NCI-H1436 (cell line): ENCODE measurements at places on chromosomes 11 and 22.

DNA sequence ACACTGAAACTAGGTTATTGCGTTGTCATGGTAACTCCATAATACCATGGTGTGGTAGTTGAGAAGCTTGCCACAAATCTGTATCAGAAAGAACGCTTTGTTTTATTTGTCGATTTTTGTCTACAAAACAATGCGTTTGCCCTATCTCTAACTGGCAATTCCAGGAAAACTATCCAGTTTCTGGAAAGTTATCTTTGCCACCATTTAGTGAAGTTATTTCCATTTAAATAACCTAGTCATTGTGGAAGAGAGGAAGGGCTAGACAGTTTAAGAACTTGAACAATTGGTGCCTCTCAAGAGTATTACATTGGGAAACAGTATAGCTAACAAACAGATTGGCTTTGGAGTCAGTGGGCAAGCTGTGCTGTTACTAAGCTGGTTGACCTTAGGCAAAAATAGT is 7.9 kb downstream of the HSD17B12 start:
- DNase-seq = no peak

DNA sequence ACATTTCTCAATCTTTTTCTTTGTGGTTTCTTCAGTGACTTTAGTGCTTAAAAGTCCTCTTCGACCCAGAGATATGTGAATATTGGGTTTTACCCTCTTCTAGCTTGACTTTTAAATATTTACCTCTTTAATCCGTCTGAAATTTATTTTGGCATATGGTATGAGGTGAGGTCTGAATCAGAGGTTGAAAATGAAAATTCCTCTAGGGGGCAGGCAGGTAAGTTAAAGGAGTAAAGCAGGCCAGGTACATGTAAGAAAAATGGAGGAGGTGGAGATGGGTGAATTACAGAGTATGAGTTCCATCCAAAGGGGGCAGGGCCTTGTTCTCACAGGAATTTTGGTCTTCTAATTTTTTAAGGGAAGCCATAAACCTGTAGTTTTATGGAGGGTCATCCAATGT is 263.8 kb upstream of the NARS2 start:
- no peak for DNase-seq

DNA sequence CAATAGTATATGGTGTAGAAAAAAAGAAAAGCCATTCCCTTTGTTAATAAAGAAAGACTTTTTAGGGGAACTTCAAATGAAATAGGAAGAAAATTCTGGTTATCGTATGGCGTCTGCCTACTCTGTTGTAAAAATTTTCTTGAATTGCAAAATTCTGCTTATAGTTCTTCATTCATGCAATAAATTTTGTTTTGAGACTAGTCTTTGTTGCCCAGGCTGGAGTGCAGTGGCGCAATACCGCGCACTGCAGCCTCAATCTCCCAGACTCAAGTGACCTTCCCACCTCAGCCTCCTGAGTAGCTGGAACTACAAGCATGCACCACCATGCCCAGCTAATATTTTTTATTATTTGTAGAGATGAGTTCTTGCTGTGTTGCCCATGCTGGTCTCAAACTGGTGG is 5.8 kb downstream of the DDIAS start:
- DNase-seq = no peak

- DNase-seq = no peak
Observed at GRCh38 chr22:44340271-44341239, 27.8 kb upstream of the SHISAL1 start.

- DNase-seq = no peak
Observed at GRCh38 chr11:2570211-2570811, 125.5 kb downstream of the KCNQ1 start.

DNA sequence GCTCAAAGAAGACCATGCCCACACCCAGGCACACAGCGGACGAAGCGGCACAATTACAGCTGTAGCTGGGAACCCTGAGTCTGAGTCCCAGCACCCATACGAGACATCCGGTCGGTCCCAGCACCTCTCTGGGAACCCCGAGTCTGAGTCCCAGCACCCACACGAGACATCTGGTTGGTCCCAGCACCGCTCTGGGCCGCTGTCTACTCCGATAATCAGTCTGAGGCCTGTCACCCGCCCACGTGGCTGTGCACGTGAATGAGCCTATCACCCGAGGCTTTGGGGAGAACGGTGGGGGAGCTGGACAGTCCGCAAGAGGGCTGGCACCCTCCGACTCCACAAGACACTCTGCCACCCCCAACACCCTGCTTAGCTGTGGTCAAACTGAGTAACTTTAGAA is 6.2 kb downstream of the TTLL8 start:
- no peak for DNase-seq

DNA sequence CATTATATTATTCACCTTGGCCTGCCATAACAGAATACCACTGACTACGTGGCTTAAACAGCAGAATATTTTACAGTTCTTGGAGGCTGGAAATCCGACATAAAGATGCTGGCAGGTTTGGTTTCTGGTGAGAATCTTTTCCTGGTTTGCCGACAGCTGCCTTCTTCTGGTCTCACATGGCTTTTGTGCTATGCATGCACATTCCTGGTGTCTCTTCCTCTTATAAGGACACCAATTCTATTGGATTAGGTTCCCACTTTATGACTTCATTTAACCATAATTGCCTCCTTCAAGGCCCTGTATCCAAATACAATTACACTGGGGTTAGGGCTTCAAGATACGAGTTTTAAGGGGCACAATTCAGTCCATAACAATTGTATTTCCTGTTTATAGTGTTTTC is 17.1 kb downstream of the RNF214 start:
- no peak for DNase-seq

- no peak for DNase-seq
Observed at GRCh38 chr11:70159627-70160570, 43.2 kb upstream of the FADD start.

GRCh38 chr11:78567209-78567608 is 7.5 kb downstream of the NARS2 start:
- DNase-seq = no peak

DNA sequence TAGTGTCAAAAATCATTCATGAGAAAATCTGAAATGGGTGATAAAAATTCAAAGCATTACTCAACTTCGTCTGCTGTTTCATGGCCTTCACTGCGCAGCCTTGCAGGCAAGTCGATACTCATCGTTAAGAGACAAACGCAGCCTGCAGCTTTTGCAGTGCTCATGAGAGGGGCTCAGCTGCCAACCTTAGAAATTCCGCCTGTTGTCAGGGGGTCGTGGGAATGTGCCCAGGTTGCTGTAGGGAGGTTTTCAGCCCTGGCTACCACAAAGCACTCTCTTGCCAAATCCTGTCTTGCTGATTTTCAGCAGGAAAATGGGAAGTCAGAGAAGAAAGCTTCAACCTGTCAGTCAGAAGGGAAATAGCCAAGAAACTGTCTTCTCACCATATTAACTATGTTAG is 25.4 kb upstream of the GRAMD1B start:
- DNase-seq = no peak

DNA sequence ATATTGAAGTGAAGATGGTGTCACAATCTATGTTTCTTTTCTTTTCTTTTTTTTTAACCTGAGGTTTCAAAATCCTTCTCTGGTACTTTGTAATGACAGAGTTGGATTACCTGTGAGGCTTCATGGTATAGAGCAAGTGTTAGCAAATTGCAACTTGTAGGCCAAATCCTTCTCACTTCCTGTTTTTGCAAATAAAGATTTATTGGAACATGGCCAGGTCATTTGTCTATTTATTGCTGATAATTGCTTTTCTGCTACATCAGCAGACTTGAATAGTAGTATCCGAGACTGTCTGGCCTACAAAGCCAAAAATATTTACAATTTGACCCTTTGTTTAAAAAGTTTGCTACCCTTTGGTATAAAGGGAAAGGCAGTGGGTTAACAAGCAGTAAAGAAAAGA is 1059.4 kb upstream of the CCDC90B start:
- DNase-seq = no peak

DNA sequence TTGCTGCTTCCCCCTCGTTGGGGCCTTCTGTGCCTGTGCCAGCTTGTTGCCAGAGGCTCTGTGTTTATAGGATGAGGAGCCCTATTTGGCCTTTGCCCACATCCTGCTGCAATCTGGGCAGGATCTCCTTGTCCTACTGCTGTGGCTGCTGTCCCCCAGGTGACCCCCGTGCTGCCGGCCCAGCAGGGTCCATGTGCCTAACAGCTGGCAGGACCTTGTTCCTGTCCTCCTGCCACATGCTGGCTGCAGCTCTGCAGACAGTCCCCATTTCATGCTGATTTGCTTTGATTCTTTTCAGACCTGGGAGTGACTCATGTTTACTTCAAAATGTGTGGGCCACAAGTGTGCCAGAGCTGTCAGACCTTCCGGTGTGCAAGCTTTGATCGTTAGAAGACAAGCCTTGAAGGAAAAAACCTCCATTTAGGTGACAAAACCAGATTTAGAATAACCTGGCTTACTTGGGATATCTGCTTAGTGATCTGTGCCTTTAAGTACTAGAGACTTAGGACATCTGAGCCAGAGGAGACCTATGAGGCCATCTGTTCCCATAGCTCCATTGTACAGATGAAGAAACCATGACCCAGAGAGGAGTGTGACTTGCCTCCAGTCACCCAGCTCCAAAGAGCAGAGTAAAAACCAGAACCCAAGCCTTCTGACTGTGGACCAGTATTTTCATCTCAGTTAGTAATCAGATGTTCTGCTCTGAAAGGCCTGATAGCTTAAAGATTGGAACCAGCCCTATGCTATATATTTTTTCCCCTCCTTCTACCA is 11.1 kb downstream of the NAV2 start:
- no peak for DNase-seq

DNA sequence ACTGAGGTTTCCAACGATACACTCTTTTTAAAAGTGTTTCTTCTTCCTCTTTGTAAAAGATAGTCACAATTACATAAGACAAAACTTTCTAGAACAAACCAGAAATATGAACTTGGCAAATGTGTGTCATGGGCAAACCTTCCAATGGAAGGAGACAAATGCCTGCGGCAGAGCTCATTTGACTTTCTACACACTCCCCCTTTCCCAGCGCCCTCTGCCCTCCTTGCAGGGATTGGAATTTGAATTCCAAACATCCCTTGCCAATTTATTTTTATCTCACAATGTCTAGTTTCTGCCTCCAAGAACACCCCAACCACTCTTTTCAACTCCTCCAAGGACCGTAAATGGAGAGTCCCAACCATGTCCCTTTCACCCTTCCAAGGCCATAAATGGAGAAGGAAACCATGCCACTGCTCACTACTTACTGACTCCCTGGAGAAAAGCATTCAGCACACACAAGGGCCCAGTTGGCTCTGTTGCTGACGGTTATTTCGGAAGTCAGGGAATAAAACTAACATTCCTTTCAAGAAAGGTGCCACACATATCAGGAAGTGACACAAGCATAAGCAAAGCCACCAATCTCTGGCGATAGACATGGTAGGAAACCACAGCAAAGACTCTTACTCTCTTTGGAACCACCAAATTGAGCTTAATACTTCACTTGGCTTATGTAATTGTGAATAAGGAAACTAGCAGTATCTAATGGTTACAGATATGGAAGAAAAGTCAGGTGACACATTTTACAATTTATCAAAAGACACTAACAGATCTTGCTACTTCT is 15.0 kb upstream of the ESAM start:
- no peak for DNase-seq

DNA sequence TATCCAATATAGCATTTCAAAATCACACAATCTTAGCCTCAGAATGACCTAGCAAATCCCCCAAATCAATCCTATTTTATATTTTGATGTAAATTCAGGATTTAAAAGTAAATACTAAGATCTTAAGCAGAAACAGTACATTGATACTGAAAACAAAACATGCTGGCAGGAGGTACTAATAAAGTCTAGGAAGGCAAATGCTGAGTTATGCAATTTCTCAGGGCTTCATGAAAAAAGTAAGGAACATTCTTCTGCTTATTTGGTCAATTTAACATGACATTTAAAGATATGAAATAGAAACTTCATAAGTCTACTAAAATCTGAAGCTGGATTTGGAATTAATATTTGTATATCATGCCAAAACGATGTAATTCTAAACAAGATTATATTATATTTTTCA is 153.3 kb downstream of the SWAP70 start:
- DNase-seq = no peak

GRCh38 chr11:104897891-104898684 is at the start of gene CASP12:
TSS of gene CASP12 (minus strand) at chr11:104898460.
- DNase-seq = no peak

DNA sequence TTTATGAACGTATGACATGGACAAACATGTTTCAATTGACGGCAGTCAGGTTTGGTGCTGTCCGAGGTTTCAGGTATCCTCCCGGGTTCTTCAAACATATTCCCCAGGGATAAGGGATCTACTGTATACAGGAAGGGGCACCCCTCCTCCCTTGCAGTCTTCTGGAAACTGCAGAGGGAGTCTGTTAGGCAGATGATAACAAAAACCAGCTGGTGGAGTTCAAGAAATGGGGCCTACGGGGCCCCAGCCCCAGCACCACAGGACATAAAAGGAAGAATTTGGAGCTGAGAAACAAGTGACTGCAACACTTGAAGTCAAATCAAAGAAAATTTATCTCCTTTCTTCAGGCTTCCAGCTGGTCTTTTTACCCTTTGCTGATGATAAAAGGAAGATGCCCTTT is 32.1 kb downstream of the SNU13 start:
- DNase-seq = no peak

DNA sequence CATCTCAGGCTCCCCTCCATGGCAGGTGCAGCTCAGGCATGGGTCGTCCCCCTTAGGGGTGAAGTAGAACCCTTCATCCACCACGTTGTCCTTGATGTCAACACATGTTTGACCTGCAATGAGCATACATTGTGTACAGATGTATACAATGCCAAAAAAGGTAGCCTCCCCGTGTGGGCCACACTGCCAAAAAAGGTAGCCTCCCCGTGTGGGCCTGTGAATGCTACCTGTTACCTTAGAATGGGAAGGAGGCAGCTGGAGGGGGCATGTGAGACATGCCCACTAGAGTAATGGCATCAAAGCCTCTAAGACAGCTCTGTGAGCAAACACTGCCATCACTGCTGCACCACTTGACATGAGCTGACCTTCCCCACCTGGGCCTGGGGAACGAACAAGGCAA is 73.7 kb downstream of the DGCR2 start:
- no peak for DNase-seq

DNA sequence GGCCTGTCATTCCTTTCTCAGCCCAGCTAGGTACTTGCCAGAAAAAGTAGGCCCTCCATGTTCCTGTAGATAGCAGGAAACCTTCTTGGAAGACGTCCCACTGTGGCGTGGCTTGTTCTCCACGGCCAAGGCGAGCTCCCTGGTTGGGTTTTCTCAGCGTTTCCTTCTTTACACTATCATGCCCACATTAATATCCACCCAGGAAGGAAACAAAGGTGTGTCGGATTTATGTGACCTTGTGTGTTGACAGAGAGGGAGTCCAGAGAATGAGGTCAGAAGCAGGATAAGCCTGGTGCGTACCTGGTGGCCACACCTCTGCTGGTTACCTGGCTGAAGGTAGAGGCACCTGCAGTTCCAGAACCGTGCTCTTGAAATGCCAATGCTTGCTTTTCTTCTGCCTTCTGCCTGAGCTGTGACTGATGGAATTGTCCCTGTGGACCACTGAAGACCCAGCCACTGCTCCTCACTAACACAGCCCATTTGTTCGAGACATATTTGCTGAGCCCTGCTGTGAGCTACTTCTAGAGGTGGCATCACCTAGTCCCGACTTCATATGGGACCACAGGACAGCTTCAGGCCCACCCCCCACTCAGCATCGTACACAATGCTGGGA is 7.9 kb downstream of the ASPHD2 start:
- DNase-seq = no peak
